ENCODE measurements at places on chromosomes 6 and 20. TPM values are rescaled to one million over a fixed set of nuclear protein-coding genes. Genes with fewer than 3 reads are reported as not detected.

DNA sequence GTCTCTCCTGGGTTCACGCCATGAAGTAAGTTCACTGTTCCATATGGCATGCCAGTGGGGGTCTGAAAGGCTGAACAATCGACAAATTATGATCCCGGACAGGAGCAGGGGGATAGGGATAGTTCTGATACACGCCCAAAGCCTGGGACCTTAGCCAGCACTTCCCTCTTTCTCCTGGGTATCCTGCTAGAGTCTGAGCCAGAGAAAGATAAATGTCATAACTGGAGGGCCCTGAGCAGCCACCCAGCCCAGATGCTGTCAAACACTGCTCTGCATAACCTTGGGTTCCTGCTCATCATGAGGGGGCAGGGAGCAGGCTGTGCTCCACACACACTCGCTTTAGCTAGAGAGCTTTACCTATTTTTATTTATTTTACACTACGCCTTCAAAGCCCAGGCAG is 12.3 kb downstream of the EDEM2 start:
- DNase-seq: no peak
- no peaks in the 10 kb centered on the region for H3K4me1 ChIP-seq
- no peak overlapping the region for H3K27ac ChIP-seq
- no peak overlapping the region for H3K4me3 ChIP-seq
- H3K27me3 ChIP-seq: no peaks in the 10 kb centered on the region

DNA sequence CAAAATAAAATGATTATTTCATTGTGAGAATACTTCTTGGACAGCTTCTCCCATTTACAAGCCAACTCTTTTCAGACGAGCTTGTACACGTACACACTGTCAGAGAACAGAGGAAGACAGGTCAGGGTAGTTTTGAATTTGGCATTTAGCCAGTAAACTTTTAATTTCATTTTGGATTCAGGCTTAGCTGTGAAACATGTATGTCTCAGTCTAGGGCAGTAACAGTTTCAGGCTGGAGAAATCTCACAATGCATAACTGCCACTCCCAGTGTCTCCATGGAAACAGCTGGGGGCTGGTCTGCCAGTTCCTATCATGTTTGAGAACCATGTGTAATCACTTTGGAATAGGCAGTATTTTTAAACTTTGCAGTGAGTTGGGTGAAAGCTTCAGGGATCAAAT is 22.0 kb upstream of the QKI start:
- H3K36me3 ChIP-seq: no peaks in the 10 kb centered on the region
- H3K4me3 ChIP-seq: no peak overlapping the region
- H3K27me3 ChIP-seq: peaks cover 23% of the 10 kb centered on the region
- peaks cover 5% of the 10 kb centered on the region for H3K4me1 ChIP-seq
- H3K27ac ChIP-seq: no peak overlapping the region
- no peak for DNase-seq

GRCh38 chr6:111406200-111406721 is 76.8 kb downstream of the REV3L start:
- DNase-seq: no peak
- H3K4me3 ChIP-seq: no peak overlapping the region
- H3K36me3 ChIP-seq: peaks cover 32% of the 10 kb centered on the region
- H3K4me1 ChIP-seq: peaks cover 30% of the 10 kb centered on the region

DNA sequence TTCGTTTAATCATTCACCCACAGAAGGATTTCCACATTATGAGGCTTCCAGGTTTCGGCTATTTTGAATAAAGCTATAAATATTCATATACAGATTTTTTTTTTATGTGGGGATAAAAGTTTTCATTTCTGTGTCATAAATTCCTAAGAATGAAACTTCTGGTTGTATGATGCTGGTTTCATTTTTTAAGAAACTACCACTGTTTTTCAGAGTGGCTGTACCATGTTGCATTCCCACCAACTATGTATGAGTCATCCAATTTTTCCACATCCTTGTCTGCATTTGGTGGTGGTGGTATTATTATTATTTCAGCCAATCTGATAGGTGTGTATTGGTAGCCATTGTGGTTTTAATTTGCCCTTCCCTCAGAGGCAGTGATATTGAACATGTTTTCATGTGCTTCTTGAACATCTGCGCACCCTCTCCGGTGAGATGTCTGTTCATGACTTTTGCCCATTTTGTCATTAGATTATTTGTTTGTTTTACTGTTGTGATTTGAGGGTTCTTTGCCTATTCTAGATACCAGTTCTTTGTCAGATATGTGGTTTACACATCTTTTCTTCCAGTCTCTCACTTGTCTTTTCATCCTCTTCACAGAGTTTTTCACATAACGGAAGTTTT is 75.5 kb downstream of the DOK5 start:
- DNase-seq: no peak
- H3K27ac ChIP-seq: no peak overlapping the region
- no peak overlapping the region for H3K4me3 ChIP-seq
- no peaks in the 10 kb centered on the region for H3K27me3 ChIP-seq
- H3K36me3 ChIP-seq: no peaks in the 10 kb centered on the region

The PGC gene
- total RNA-seq: not detected

GRCh38 chr6:53446151-53446550 is 97.4 kb upstream of the ELOVL5 start:
- no peaks in the 10 kb centered on the region for H3K4me1 ChIP-seq
- DNase-seq: no peak
- no peaks in the 10 kb centered on the region for H3K36me3 ChIP-seq
- no peak overlapping the region for H3K27ac ChIP-seq
- peaks cover 8% of the 10 kb centered on the region for H3K27me3 ChIP-seq

The ELOVL4 gene
- total RNA-seq: 1.4 TPM

The FBXO5 gene
- 44.0 TPM for total RNA-seq

- peaks cover 35% of the 10 kb centered on the region for H3K4me1 ChIP-seq
- H3K36me3 ChIP-seq: peaks cover 15% of the 10 kb centered on the region
- no peak overlapping the region for H3K27ac ChIP-seq
- no peak overlapping the region for H3K4me3 ChIP-seq
- DNase-seq: no peak
- H3K27me3 ChIP-seq: no peaks in the 10 kb centered on the region
Measured at GRCh38 chr20:1438361-1438760, 28.3 kb downstream of the NSFL1C start.

The MYBL2 gene
- total RNA-seq: 96.4 TPM

DNA sequence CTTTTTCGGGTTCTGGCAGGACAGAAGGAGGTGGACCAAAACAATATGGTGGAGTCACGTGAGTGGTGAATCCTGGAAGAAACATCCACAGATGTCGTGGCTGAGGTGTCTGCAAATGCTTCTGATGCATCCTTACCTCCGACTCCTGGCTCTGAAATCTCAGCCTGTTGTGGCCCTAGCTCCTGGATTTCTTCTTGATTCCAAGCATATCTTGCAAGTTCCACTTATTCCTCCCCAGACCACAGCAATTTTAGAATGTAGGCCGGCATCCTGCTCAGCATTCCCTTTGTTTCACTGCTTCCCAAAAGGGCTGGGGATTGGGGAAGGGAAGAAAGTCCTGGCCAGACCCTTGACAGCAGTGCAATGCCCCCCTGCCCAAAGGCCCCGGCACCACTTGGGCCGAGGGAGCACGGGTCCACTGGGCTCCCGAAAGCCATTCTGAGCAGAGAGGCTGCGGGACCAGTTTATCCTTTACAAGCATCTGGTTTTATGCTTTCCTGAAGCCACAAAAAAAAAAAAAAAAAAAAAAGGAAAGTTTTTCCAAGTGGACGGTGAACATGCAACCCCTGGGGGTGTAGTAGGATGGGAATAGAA is 200.9 kb upstream of the RNF24 start:
- H3K27me3 ChIP-seq: peaks cover 17% of the 10 kb centered on the region
- DNase-seq: no peak
- H3K4me1 ChIP-seq: peaks cover under 1% of the 10 kb centered on the region
- no peaks in the 10 kb centered on the region for H3K36me3 ChIP-seq

The SMLR1 gene
- total RNA-seq: not detected

DNA sequence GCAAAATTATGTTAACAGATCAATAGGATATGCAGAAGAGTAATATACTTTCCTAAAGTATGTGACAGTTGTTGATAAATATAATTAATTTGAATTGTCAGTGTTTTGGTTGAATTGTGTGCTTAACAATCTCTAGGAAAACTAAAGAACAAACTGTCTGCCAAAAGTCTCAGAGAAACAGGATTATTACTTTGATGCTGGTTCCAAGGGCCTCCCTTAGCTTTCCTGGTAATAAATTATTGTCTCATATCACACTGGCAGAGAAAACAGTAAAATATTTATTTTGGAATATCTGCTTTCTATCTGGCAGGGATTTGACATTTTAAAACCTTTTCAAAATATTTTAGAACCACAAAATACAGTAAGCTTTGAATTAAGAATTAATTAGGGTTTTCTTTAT is 40.1 kb upstream of the CARMIL1 start:
- no peaks in the 10 kb centered on the region for H3K27me3 ChIP-seq
- H3K27ac ChIP-seq: no peak overlapping the region
- no peak overlapping the region for H3K4me3 ChIP-seq
- peaks cover 6% of the 10 kb centered on the region for H3K4me1 ChIP-seq
- H3K36me3 ChIP-seq: no peaks in the 10 kb centered on the region
- DNase-seq: no peak

The RIPPLY2 gene
- not detected for total RNA-seq

GRCh38 chr20:64158346-64159285 is 5.6 kb upstream of the MYT1 start:
- H3K36me3 ChIP-seq: no peaks in the 10 kb centered on the region
- H3K4me1 ChIP-seq: peaks cover 2% of the 10 kb centered on the region
- H3K27ac ChIP-seq: no peak overlapping the region
- H3K27me3 ChIP-seq: peaks cover 37% of the 10 kb centered on the region
- no peak overlapping the region for H3K4me3 ChIP-seq
- no peak for DNase-seq

DNA sequence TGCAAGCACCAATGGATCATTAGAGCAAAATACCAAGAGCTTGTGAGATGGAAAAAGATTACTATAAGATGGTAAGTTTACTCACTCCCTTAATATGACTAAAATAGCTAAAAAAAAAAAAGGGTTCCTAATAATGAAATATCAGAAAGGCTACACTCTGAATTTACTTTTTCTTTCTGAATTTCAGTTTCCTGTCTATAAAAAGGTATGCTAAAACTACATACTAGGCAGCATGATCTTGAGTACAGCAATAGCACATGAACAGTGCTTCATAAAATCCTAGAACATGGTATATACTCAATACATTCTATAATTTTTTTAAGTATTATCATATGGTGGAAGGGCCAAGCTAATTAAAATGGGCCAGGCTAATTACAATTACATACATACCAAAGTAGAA is 24.0 kb upstream of the FAM135A start:
- H3K4me3 ChIP-seq: no peak overlapping the region
- peaks cover 5% of the 10 kb centered on the region for H3K27me3 ChIP-seq
- DNase-seq: no peak
- no peaks in the 10 kb centered on the region for H3K36me3 ChIP-seq
- no peak overlapping the region for H3K27ac ChIP-seq
- H3K4me1 ChIP-seq: no peaks in the 10 kb centered on the region

GRCh38 chr6:30206799-30207618 is 6.2 kb downstream of the TRIM26 start:
- peaks cover 34% of the 10 kb centered on the region for H3K36me3 ChIP-seq
- no peak overlapping the region for H3K27ac ChIP-seq
- no peaks in the 10 kb centered on the region for H3K27me3 ChIP-seq
- no peak for DNase-seq
- H3K4me1 ChIP-seq: peaks cover 66% of the 10 kb centered on the region

DNA sequence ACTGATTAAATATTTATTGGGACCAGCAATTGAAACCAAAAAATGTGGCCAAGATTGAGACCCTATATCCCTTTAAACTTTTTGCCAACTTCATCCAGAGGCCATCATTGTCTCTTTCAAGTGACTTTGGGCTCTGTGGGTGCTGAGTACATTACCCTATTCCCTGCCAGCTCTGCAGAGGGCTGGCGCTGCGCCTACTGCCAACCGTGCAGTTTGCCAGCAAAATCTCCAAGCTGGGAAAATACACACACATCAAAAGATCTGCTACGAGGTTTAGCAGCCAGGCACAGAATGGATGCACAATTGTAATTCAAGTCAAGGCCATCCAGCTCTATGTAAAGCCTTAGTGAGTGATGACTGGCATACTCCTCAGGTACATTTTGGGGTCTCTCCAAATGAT is 125.0 kb downstream of the CBLN4 start:
- H3K4me3 ChIP-seq: no peak overlapping the region
- DNase-seq: no peak
- H3K27ac ChIP-seq: no peak overlapping the region
- no peaks in the 10 kb centered on the region for H3K36me3 ChIP-seq
- H3K4me1 ChIP-seq: no peaks in the 10 kb centered on the region

The BMP6 gene
- total RNA-seq: 0.18 TPM

- DNase-seq: no peak
- H3K4me3 ChIP-seq: no peak overlapping the region
- no peaks in the 10 kb centered on the region for H3K36me3 ChIP-seq
- H3K27me3 ChIP-seq: peaks cover 1% of the 10 kb centered on the region
Measured at GRCh38 chr20:54015496-54015895, 54.9 kb downstream of the BCAS1 start.
